GM23338 (cell line): ENCODE measurements at places on chromosomes 12 and 14.

- no peak for DNase-seq
Observed at GRCh38 chr12:123847019-123847418, 84.9 kb downstream of the DNAH10 start.

GRCh38 chr12:50988871-50989270, 36.5 kb downstream of the HIGD1C start:
- DNase-seq = no peak

GRCh38 chr14:30573226-30573814, 14.4 kb downstream of the G2E3 start:
- DNase-seq = no peak

- DNase-seq = no peak
Observed at GRCh38 chr14:58898655-58899316, 261.0 kb downstream of the DACT1 start.

DNA sequence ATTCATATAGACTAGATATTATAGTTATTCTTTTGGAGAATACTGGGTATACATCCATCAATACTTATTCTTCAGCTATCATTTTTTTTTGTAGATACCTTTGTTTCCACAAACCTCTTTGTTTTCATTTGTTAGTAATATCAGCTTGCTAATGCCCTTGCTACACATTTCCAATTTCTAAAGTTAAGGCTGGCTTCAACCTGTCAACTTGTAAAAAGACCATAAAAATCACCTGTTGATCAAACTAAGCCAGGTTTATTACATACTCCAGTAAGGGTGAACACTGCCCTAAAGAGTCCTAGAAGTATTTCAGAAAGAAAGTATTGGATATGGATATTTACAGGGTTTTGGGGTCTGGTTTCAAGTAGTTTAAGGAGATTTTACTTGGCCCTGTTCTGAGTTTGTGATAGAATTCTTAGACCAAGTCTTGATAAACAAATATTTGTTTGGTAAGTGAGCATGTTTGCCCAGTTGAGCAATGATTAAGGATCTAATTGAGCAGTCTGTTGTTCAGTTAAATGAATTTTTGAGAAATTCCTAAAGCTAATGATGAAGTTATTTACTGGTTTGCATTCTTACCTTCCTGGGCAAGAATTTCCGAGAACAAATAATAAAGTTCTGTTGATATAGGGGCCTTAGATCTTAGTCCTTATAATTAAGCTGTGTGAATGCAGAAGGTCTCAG, 52.8 kb upstream of the LRTM2 start:
- no peak for DNase-seq

- DNase-seq = no peak
Observed at GRCh38 chr12:108599948-108600701, 2.2 kb upstream of the TMEM119 start.

- DNase-seq = peak; percentile 88
Observed at GRCh38 chr14:93219103-93219726, 12.2 kb downstream of the UBR7 start.

DNA sequence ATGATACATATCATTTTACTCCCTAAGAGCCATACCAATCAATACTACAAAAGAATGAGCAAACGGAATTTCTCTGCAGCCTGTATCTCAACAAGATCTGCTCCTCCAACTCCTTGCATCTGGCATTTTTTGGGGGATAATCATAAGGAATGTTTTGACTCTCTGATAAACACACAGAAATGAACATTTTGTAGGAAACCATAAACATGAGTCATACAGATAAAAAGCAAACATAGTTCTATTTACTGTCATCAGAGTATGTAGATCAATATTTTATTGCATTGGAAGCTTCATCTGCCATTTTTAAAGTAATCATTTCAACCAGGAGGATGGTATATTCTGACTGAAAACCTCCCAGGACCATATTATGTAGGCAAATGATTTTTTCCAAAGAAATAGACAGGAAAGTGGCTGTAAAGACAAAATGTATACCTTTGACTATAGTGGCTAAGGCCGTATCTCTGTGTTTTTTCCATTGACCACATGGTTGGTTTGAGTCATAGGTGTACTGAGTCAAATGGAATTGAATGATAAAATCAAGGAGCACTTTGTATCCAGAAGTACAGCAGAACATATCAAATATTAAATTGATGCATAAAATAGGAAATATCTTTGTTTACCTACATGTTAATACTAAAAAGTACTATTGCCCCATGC, 32.4 kb upstream of the CD69 start:
- no peak for DNase-seq

DNA sequence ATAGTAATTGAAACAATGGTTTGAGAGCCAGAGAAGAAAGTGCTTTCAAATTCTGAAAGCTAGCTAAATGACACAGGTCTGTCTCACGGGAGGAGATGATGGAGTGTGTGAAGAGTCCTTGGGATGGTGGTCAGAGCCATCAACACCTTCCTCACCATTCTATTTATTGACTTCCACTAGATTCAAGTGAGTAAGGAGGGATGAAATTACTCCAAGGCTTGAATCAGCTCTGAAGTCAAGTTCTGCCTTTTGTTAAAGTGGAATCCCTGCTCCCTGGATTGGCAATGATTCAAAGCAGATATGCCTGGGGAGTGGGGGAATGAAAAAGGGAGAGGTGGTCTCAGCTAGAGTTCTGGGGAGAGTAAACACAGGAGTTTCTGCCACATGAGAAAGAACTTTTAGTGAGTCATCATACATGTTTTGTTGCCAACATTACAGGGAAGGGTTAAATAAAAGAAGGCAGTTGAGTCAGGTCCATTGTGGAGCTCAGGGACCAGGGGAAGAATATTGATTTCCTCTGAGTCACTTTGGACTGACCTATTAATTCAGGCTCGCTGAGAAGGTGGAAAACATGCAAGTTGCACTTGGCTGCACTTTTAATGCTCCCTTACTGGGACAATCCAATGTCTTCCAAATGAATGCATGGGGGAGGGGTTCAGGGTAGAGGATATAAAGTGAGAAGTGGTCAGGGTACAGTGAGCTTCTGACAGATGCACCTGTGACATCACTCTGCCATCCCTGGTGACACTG, 142.7 kb downstream of the TBX5 start:
- no peak for DNase-seq

GRCh38 chr14:61438497-61438859, 117.1 kb downstream of the PRKCH start:
- no peak for DNase-seq
